ENCODE measurements at places on chromosomes 7 and 10.

DNA sequence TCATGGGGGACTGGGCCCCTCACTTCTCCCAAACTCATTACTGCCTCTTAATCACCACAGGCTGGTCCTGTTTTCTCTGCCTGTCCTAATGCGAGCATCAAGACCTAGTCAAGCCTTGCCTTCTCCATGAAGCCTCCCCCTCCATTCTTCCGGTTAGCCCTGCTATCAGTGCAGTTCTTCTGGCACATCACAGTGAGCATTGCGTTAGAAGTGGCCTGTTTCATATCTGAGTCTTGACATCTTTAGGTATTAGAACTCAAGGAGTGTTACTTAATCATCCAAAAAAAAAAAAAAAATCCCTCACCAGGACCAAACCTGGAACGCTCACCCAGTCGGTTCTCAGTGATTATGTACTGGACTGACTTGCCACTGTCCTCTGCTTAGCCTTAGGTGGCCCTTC lies 17.4 kb downstream of the SNX10 start:
- no peak for DNase-seq

GRCh38 chr7:116617878-116618277 lies 54.1 kb upstream of the MET start:
- no peak for DNase-seq

DNA sequence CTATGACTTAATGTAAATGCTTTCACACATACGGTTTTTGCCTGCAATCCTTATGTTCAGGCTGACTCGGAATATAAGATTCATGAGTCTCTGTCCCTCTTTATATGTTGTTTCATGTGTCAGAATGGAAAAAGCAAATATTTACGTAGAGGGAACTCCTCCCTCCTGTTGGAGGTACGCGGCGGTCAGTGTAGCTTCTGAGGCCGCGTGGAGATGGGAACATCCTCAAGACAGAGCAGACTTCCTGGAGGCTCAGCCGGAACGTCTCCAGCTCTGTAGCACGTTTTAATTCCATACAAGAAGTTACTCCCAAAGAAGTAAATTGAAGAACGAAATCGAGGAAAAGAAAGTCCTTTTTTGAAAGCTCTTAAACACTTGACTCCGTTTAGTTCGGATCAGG lies 248.3 kb downstream of the EBF3 start:
- DNase-seq, result no peak

- DNase-seq, result no peak
Observed at GRCh38 chr7:112869111-112869774, 79.0 kb upstream of the TMEM168 start.

All from bone marrow (tissue), 2 donors.